RWPE1 (cell line): ENCODE measurements at places on chromosomes 2 and 18.

DNA sequence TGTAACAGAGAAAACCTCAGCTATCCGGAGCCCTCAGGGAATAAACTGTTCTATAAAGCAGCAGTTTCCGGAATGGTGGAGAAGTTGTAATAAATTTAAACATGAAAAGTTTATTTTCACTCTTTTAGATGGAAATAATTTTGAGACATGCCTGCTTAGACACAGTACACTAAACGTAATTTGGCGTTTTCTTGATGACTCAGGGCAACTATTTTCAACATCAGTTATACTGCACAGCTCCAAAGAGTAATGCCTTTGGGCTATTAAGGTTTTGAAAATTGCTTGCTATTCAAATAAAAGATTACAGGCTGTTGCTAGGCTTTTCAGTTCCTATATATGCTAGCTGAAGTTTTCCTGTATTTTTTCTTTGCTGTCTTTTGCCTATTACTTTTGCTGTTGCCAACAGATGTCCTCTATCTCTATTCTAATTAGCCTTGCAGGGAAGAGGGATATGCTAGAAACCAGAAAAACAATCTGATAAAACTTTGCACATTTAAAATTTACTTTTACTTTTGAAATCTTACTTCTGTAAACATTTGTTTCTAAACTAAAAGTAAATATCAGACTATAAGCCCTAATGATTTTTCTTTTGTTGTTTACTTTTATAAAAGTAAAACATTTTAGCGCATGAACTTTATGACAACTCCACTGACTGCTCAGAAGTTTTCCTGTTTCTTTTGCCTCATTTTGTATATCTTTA, 113.4 kb upstream of the WDSUB1 start:
- peak; percentile 8 for DNase-seq

- no peak for DNase-seq
These were observed 66.6 kb downstream of the STPG4 start for GRCh38 chr2:47088371-47089082.

DNA sequence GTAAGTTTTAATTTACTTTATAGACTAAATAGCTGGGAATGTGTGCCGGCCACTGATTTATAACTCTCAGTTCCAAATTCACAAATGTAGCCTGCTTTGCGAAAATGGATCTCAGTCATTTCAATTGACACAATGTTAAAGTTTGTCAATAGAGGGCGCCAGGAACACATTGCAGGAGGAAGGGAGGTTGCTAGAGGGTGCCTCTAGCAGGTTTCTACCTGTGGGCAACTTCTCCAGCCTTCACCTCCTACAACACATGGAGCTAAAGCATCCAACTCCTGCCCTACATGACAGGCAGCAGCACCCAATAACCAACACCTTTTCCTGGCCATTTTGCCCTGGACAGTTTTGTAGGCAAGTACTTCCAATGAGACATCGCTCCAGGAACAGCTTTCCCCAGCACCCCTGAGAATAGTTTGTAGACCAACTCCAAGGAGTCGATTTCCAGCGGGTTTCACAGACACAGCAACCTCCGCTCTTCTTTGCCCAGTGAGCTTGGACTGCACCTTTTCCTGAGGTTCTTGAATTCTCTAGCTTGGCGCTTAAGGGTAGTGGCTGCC, 784.8 kb upstream of the CDH2 start:
- peak; percentile 5 for DNase-seq

GRCh38 chr2:201860636-201861066, 54.3 kb downstream of the CDK15 start:
- DNase-seq = peak; percentile 68

- DNase-seq = no peak
These were observed 144.4 kb downstream of the PTPRM start for GRCh38 chr18:7711495-7711894.

- no peak for DNase-seq
These were observed 71.3 kb downstream of the XIRP2 start for GRCh38 chr2:166959556-166959955.

GRCh38 chr18:24220318-24220688, 81.4 kb downstream of the CABYR start:
- no peak for DNase-seq

GRCh38 chr2:24313744-24314632, 46.3 kb downstream of the ITSN2 start:
- peak; percentile 14 for DNase-seq

DNA sequence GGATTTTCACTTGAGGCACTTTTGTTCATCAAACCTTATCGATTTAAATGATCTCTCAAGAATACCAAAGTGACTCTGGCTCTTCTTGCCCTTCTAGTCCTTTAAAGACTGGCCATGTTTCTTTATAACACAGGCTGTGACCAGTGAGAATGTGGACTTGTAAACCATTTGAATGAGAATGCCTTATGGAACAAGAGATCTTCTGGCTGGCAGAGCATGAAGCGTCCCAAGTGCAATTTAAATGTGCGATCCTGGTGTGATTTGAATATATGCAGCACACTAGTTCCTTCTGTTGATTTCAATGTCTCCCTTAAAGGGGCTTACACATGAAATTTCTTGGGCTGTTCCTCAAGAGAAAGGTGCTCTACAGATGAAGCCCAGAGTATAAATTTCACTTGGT, 262.4 kb upstream of the CCDC68 start:
- DNase-seq = no peak

DNA sequence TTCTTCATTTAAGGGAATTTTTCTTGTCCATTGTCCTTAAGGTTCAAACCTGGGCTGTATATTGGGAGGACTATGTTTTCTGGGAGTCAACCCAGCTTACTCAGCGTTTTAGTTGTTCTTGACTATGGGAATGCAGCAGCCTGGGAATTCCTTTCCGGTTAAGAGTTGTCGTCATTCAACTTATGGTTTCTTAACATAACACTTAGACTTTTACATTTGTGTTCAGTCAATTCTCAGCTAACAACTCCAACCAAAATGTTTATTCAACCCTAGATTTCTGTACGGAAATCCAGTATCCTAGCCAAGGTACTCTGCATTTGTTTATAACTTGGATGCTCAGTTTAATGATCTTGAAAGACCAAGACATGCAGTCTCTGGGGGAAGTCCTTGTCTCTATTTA, 960.9 kb downstream of the CBLN2 start:
- DNase-seq = no peak

GRCh38 chr2:38771632-38772031, 6.4 kb upstream of the GEMIN6 start:
- DNase-seq = no peak

- DNase-seq = no peak
These were observed 52.5 kb upstream of the SALL3 start for GRCh38 chr18:78927156-78927555.

DNA sequence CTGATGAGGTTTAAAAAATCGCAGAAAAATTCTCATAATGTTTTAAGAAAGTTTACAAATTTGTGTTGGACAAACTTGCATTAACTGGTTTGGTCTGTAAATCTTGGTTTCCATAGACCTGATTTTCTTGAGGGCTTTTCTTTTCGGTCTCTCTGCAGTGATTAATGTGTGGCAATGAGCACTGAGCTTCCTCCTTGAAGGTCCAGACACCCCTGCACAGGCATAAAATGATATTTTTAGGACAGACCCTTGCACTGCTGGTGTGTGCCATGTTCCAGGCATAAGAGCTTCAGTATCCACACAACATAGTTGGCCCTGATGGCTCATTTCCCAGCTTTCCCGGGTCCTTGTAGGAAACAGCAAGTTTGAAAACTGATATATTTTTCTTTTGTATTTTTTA, 33.7 kb downstream of the MRPL33 start:
- DNase-seq = no peak

- DNase-seq = peak; percentile 88
These were observed 10.8 kb upstream of the SDC1 start for GRCh38 chr2:20235655-20236305.

DNA sequence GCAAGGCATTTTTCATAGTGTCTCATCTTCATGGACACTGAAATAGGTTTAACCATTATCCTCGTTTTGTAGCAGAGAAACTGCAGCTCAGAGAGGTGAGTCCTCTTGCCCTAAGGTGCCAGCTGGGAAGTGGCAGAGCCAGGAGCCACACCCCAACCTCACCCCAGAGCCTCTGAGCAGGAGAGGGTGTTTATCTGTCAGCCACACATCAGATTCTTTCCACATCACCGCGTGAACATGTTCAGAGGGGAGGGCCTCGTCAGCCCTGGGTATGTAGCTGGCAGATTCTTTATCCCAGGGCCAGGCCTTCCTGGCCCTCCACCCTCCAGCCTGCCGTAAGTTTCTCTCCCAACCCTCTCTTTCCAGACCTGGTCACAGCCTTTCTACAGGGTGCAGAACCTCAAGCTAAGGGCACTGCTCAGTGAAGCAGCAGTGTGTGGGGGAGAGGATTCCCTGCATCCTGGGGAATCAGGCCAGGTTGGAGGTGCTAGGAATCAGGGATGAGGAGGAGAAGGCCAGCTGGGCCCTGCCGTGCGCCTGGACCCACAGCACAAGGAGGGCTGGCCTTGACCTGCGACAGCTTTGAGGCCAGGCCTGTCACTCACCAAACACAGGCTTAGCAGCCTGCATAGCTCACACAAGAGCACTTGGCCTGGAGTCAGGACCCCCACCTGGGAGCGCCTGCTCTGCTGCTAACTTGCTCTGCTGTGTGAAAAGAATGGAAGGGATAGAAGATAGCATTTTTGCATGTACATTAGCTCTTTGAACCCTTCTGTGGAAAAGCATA, 111.3 kb upstream of the MCFD2 start:
- peak; percentile 67 for DNase-seq

GRCh38 chr2:225041207-225041850, 939 bp downstream of the DOCK10 start:
- DNase-seq = peak; percentile 10

GRCh38 chr2:25234738-25235137, 66.4 kb upstream of the POMC start:
- no peak for DNase-seq

- DNase-seq = no peak
These were observed 74.3 kb downstream of the IRS1 start for GRCh38 chr2:226725126-226725860.

- DNase-seq = no peak
These were observed 70.1 kb downstream of the PLEKHA3 start for GRCh38 chr2:178550352-178550751.

DNA sequence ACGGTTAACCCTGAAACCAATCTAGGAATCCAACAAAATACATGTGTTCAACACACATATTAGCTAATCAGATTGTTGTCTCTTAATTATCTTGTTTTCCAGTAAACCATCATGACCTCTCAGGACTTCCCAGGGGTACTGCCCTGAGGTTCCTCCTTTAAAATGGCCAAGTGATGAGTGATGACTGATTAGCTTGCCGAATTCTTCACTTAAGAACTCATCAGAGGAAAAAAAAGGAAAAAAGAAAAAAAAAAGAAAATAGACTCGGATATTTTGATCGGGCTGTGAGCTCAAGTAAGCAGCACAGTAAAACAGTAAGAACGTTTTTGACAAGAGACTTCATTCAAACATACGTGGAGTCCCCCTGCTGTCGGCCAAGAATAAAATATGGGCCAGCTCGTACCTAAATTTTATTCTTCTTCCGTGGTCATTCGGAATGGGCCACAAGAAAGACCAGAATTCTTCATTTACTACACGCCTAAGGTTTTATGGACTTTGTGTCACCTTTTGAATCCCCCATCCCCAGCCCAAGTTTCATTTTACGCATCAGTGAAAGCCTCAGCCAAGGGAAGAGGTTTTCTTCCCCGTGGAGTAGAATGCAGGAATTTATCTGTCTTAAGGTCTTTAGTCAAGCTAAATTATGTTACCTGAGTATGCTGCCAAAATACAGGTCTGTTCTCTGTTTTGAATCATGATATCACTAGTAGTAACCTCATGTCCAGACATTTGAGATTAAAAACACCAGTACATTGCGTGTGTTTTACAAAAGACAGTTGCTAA, 40.5 kb downstream of the COLEC12 start:
- no peak for DNase-seq

DNA sequence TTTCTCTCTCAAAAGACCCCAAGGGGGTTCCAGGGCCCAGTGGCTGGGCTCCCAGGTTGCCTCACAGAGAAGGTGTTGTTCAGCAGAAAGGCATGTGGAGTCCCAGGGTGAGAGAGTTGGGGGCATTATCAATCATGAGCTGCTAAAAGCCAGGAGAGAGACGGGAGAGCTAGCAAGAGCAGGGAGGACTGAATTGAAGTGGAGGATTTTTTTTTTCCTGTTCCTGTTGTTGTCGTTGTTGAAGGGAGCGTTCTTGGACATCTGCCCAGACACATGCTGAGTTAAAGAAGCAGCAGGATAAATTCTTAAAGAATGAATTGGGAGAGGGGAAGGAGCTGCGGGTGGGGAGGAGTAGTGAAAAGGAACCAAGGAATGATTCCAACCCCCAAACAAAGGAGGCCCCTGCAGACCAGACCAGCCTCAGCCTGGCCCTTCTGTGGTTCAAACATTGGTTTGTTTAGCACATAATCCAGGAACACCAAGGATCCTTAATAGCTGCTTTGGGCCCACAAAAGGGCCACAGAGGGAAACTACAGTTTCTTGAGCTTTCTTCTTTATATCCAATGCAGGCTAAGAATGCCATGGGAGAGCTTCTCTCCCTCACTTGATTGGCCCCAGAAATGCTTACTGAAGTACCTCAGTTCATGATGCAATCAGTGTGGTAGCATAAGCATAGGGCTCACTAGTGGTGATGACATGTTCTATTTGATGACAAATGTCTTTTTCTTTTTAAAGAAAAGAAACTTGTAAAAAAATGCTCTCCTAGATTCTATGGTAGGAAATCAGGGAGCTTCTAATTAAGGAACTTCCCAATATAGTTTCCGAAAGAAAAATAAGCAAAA, 146.0 kb downstream of the SETBP1 start:
- peak; percentile 16 for DNase-seq

GRCh38 chr2:227430639-227431038, 41.3 kb upstream of the AGFG1 start:
- no peak for DNase-seq

GRCh38 chr2:40317046-40317445, 134.8 kb downstream of the SLC8A1 start:
- DNase-seq = no peak

DNA sequence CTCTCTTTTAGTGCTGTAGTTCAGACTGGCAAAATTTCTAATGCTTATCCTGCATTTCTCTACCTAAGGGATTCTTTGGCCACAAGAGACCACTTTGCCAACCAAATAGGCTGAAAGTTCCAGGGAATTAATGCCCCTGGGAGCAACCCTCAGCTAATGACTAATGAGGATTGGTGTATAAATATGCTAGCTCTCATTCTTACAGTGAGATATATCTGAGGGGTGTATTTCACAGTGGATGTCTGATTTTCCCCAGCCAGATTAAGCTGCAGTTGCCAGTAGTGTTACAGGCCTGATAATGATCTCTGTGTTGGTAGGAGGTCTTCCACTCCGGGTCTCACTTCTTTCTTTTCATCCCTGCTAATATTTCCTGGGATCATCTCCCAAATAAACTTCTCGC, 90.4 kb downstream of the GULP1 start:
- DNase-seq = no peak
